ENCODE measurements at places on chromosomes 2 and 18.

- DNase-seq: peak; percentile 48
Observed at GRCh38 chr2:213189001-213189899, 37.8 kb upstream of the IKZF2 start.

- no peak for DNase-seq
Observed at GRCh38 chr2:28248511-28248910, 144.1 kb upstream of the FOSL2 start.

GRCh38 chr2:208064220-208064961, 39.1 kb upstream of the PLEKHM3 start:
- DNase-seq: no peak

DNA sequence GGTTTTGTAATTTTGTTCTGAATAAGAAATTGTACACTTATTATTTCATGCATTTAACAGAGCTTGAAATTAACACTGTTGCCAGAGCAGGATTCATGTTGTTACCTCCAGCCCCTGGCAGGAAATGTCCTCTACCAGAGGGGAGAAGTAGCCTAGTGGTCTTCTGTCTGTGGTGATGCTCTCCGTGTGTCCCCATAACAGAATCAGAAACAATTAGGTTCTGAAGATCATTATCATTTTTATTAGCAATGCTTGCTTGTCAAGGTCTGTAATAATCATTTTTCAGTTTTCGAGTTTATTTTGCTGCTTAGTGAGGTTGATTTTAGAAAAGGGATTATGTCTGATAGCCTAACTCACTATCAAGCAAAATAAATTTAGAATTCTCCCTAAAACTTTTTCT, 116.6 kb upstream of the CNTNAP5 start:
- no peak for DNase-seq

DNA sequence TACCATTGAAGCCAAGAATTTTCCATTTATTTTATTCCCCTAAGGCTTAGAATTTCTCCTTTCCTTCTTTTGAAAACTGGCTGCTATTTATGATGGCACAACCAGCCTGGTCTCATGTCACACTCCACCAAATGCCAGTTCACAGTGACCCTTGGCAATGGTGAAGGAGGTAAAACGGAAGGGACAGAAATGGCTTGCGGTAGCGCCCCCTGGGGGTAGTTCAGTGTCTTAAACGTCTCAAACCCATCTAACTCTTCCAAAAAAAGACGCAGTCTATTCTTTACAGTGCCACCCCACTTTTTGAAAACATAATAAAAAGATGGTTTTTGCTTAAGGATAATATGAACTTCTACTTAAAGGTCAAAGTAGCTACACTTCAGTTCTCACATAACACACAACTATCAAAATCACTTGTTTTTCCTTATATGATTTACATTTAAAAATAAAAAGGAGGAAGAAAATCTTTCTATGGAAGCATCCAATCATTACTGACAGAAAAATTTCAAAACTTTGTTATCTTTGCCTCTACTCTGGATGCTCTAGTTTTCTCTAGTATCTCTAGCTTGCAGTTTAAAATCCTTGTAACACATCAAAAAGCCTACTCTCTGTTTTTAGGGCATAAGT, 28.0 kb downstream of the PNO1 start:
- peak; percentile 55 for DNase-seq

- no peak for DNase-seq
Observed at GRCh38 chr2:82781176-82781915, 1677.7 kb downstream of the SUCLG1 start.

- no peak for DNase-seq
Observed at GRCh38 chr2:151649966-151650365, 84.3 kb downstream of the NEB start.

DNA sequence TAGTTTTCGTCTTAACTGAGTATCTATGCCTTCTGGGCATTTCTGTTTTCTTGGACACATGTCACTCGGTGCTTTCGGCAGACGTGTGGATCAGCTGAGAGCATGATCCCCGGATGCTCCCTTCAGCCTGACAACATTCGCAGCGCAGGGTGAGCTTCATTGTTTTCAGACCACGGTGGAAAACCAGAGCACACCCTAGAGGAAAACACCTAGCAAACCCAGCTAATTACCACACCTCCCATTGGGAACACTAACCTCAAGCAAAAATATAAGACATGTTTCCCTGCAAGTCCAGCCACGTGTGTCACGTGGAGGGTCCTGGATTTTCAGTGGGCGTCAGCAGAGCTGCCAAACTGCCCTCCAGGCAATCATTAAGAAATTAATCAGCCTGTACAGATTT, 31.0 kb downstream of the ANKRD29 start:
- no peak for DNase-seq

GRCh38 chr2:237735798-237736197, 62.8 kb upstream of the RBM44 start:
- DNase-seq: no peak

DNA sequence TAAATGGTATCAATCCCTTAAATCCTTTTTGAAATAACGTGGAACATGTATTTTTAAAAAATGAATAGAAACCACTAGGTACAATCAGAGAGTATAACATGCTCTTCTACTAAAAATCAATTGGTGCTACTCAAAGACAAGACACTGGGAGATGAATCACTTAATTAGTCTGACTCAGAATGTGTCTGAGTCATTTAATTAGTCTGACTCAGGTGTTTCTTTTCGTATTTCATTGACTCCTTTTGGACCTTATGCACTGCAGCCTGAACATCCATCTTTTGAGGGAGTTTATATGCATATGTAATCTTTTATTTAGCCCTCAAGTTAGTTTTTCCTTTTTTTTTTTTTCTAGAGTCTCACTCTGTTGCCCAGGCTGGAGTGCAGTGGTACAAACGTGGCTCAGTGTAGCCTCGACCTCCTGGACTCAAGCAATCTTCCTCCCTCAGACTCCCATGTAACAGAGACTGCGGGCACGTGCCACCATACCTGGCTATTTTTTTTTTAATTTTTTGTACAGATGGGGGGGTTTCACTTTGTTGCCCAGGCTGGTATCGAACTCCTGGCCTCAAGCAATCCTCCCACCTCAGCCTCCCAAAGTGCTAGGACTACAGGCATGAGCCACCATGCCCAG, 26.5 kb downstream of the PPP4R3B start:
- DNase-seq: no peak

- no peak for DNase-seq
Observed at GRCh38 chr18:10745971-10746370, 220.1 kb downstream of the NAPG start.

DNA sequence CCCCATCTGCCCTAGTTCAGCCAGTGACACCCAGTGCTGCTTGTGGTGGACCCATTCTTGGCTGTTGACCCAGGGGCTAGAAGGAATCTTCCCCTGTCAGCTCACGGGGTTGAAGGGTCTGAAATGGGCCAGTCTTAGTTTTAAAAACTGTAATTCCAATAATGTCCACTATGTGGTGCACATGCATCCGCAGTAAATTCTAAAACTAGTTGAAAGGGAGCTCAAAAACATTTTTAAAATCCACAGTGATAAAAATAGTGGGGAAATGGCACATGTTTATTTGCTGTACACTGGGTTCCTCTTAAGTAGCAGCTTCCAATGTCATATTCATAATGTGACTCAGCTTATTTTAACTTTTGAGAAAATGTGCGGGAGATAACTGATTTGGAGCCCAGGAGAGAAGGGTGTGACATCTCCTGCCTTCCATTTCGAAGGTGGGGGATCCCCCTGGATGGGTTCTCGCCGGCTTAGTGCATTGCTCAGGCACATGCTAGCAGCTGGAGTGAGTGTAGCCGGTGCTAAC, 32.8 kb downstream of the GRHL1 start:
- DNase-seq: peak; percentile 39

DNA sequence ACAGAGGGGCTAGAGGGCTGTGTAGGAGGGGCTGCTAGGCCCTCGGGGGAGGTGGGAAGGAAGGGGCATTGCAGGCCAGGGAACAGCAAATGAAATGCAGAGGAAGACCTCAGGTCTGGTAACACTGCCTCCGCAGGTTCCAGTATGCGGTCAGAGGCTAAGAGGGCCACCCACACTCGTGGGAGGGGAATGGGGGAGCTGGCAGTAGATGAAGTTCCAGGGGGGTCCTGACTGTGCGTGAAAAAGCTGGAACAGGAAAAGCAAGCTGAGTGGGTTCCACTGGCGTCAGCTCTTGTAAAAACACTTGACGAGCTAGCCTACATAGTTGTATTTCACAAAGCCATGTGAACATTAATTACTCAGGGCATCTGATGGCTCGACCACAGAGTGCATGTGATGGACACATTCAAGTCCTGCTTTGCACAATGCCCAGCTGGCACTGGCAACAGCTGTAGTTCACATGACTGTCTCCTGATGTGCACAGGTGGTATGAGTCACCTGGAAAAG, 29.0 kb upstream of the PTPN4 start:
- DNase-seq: no peak

- DNase-seq: no peak
Observed at GRCh38 chr18:79645291-79645983, 34.2 kb upstream of the CTDP1 start.

GRCh38 chr2:5766561-5766960, 74.4 kb downstream of the SOX11 start:
- DNase-seq: no peak

GRCh38 chr18:76564117-76564516, 69.1 kb upstream of the ZNF516 start:
- no peak for DNase-seq

- DNase-seq: no peak
Observed at GRCh38 chr2:149473521-149473920, 114.1 kb downstream of the MMADHC start.

DNA sequence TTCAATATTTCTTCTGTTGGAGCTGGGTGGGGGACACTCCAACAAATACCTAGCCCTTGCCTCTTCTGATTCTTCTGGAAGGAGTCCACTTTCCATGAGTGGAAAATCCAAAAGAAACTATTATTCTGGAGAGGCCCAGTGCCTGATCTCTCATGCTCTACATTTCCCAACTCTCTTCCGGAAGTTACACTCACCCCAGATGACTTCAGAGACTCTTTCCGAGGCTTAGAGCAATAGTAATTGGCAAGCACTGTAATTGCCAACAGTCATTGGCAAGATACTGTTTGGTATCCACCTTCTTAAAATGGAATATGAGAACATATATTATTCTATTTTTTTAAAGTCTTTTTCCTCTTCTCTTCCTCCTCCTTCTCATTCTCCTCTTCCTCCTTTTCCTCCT, 60.5 kb upstream of the CYRIA start:
- DNase-seq: no peak

GRCh38 chr18:9653390-9653789, 39.0 kb upstream of the PPP4R1 start:
- no peak for DNase-seq

DNA sequence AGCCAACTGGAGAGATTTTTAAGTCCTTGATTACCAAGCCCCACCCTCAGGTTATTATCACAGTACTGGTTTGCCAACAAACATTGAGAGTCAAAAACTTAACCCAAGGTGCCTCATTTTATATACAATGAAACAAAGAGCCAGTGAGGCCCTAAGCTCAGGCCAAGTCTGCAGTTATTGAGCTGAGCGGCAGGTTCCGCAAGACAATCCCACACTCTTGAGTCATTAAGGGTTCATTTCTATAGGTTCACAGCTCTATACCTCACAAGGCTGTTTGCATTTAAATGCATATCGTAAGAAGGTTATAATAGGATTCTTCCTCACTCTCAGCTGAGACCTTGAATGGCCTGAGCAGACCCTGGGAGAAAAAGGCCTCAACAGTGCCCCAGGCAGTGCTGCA, 268.4 kb upstream of the RGPD4 start:
- DNase-seq: no peak

DNA sequence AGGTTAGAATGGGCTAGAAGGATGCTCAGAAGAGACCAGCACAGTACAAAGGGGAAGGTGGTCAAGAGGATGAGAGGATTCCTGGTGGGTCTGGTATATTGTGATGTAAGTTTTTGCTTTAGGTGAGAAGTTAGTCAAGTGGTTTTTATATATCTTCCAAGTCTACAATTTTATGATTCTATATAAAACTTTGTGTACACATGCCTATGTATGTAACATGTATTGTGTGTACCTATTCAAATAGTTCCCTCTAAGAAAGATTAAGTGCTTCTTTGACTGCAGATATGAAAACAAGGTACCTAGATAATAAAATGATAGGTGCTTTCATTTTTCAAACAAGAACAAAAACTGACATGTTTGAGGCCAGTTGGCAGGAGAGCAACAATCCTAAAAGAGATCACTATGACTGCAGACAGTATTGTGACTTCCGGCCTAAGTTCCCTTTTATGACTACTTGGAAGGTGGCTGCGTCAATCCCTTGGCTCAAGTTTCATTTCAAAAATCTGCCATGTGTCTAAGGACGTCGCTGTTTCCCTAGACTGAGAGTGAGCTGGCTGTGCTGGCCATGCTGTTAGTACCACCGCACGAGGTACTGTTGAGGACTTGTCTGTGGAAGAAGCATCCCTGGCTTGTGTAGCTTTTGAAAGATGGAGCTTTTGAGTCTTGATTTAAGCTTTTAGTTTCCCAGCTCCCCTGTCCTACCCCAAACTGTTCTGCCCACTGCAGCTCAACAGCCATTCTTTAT, 123.1 kb downstream of the PRPF40A start:
- no peak for DNase-seq

GRCh38 chr18:68314403-68314802, 400.5 kb downstream of the TMX3 start:
- DNase-seq: no peak

DNA sequence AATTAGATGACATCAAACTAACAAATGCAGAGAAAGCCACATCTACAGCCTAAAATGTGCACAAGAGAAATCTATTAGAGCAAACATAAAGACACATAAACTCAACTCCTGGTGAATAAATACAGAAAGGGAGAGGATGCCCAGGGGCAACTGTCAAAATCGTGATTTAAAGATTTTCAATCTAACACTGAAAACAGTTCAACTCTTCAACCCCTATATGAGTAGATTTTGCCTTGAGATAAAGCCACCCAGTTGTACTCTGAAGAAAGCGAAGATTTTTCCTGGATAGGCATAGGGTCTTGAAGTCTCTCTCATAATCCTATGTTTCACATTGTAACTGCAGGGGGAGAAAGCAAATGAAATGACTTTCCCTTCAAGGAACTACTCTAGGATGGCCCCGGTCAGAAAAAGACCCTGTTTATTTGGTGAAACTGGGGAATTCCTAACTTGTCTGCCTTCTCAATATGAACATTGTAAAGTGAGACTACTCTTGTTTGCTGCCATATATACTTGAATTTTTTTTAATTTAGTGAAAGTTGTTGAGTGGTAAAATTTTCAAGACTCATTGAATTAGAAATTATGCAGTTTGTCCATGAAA, 226.7 kb downstream of the ERBB4 start:
- no peak for DNase-seq

Measured in iPS DF 6.9 (cell line).